ENCODE measurements at places on chromosomes 3 and 15.

DNA sequence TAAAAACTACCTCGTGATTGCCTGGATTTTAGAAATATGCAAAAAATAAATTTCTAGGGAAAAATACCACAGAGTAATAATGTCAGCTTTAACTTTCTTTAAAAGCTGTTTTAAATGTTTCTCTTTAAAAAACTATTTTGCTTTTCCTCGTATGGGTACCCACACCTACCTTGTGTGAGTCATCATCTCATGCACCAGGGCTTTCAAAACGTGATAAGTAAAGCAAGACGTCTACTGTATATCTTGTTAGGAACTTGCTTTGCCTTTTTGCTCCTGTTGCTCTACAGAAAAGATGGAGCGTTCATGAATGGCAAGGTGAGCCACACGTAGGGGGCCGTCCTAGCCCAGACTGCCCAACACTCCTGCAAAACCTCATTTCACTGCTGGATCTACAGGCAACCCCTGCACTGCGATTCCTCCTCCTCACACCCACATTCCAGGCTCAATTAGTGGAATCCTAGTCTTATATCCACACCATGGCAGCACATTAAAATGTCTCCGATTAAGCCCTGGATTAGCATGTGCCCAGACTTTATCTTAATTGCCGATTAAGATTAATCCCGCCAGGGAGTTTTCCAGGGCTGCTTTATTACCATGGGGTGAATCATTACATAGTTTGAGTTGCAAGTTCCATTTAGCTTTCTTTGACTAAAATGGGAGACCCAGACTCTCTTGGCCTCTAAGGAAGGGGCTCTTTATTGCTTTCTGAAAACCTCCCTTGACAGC lies 293.6 kb upstream of the ICE2 start:
- DNase-seq = no peak

DNA sequence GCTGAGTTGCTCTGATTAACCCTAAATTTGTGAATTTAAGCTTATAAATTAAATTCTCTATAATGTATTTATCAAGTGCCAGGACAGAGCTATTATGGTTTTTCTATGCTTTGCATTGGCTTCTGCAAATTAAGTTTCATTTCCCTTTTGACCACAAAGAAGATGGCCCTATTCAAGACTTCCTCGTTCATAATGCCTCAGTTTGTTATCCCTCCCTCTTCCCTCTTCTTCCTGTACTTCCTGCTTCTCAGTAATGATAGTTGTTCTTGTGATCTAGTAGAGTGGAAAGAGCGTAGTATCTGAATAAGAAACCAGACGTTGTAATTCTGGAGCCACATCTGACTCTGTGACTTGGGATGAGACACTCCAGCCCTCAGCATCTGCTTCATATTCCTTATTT lies 118.7 kb downstream of the CACNA1D start:
- DNase-seq = no peak

DNA sequence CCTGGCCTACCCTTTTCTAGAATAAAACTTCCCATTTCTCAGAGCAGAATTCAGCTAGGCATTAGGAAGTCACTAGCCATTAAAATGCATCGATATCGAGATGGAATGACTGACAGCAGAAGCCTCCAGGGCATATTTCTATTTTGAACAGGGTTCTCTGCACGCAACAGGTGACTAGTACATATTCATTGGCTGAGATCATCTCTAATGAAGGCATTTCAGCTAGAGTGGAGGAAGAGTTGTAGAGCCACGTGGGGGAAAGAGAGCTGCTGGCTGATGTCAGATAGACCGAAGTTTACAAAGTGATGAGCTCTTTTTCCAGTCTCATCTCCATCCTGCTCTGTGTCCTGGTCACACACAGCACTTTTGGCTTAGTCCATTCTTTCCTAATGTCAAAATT lies 7.5 kb downstream of the TMEM40 start:
- DNase-seq = no peak

DNA sequence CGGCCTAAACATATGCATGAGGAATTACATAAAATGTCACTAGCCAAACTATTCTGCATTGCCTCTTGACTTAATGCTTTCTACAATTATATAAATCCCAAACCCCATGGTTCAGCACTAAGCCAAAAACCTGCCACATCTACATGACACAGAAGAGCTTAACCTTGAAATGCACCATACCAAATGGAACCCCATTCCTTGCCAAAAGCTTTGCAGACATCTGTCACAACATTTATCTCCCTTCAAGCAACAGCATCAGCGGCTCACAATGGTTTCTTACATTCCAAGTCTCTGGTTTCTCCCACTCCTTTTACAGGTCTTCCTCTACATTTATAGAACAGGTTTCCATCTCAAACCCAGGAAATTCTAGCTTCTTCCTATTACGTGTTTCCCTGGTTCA lies 58.4 kb upstream of the GYG1 start:
- DNase-seq = no peak

GRCh38 chr3:115148142-115148790 lies 1.2 kb upstream of the ZBTB20 start:
- no peak for DNase-seq
